Spleen (tissue), 13 donors: ENCODE measurements at places on chromosomes 13 and 19.

DNA sequence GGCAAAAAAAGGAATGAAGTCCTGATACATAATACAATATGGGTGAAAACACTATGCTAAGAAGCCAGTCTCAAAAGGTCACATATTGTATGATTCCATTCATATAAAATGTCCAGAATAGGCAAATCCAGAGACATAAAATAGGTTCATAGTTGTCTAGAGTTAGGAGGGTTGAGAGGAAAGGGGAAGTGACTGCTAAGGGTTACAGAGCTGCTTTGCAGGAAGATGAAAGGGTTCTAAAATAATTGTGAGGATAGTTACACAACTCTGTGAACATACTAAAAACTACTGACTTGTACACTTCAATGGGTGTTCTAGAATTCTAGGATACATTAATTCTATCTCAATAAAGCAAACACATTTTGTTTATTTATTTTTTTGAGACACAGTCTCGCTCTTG lies 25.7 kb downstream of the CAB39L start:
- DNase-seq, result no peak

- no peak for DNase-seq
Measured at GRCh38 chr19:55486971-55487923, 989 bp upstream of the SSC5D start.

DNA sequence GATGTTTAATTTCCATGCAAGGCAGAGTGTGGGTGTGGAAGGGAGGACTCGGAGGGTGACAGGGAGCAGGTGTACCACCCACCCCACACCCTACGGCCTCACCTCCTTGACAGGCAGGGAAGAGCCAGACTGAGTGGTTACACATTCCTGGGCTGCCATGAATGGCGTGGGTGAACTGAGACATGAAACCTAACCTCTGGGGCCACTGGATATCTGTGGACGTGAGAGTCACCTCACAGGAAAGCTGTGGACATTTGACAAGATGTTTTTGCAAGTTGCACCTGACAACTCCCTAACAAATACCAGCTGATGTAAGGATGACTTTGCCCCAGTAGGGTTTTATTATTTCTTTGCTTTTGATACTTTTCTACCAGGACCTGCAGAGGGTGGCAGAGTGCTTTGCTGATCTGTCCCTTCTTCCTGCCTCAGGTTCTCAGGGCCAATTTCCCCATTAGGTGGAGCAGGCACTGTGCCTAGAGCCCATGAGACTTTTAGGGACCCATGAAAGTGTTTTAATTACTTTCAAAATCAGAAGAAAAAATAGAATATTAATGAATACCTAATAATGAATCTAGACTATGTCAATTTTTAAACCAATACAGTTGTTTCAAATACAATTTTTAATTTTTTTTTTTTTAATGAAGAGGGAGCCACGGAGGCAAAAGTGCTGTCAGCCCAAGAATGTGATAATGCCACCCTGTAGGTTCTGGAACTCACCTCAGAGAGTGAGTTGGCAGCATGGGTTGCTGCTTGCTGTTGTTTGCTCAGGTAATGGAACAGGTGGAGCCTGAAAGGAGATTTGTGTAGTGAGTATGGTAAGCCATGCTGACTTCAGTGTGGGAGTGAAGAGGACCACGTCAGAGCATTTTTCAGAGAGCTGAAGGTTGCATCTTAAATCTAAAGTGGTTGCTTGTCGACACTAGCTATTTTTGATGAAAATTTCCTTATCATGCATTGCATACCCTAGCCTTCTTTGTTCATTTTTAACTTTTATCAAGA lies 58.0 kb upstream of the CYSLTR2 start:
- no peak for DNase-seq

DNA sequence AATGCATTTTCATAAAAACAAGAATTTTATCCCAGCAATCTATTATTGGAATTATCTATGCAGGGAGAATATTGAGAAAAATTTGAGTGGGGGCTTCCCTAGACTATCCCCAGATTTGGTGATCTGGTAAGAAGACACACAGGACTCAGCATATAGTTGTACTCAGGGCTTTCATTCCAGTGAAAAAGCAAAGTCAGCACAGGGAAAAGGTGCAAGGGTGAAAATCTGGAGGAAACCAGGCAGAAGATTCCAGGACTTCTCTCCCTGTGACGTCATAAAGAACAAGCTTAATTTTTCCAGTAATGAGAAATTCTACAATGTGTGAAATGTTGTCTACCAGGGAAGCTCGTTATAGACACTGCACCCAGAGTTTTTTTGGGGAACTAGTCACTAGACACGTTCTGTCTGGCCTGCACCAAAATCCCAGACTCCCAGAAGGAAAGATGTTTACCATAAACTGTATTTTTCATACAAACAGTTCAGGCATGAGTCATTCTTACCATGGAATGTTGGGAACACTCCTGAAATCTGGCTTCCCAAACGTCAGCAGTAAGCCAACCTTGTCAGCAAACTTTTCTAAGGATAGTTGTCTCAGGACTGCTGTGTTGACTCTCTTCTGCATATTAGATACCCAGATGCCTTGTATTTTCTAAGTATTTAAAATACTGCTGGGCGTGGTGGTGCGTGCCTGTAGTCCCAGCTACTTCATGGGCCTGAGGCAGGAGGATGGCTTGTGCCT lies 107.4 kb downstream of the DNAJC3 start:
- DNase-seq, result no peak

- no peak for DNase-seq
Measured at GRCh38 chr19:1774989-1775772, 21.9 kb downstream of the ONECUT3 start.

DNA sequence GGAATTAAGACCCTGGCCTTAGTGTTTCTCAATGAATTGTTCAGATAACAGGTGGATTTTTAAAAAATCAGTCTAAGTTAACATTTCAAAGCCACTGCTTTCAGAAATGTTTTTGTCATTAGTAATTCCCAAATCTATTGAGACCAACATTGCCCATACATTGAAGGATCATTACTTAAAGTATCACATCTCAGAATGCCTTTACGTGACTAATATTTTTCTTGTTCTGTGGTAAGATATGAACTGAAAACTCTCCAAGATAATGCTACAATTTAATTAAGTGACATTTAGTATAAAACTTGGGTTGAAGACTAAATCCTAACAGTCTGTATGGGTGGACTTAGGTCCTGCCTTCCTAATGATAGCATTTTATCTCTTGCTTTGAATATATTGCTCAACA lies 59.4 kb upstream of the POSTN start:
- DNase-seq, result no peak

DNA sequence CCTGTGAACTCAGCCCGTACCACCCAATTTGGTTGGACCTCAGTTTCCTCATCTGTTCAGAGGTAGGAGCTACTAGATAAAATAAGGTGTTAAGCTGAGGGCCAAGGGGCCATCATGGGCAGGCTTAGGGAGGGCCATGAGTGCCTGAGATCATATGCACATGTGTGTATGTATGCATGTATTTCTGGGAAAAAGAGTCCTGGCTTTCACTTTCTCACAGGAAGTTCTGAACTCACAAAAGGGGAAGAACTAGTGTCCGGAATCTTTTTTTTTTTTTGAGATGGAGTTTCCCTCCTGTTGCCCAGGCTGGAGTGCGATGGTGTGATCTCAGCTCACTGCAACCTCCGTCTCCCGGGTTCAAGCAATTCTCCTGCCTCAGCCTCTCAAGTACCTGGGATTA lies 18.9 kb downstream of the TGFB1 start:
- no peak for DNase-seq

- DNase-seq, result peak; percentile 74
Measured at GRCh38 chr19:21463449-21464105, 41.8 kb upstream of the ZNF429 start.

- no peak for DNase-seq
Measured at GRCh38 chr19:3684054-3684816, 16.0 kb downstream of the PIP5K1C start.

- DNase-seq, result no peak
Measured at GRCh38 chr13:101552286-101552685, 99.8 kb downstream of the ITGBL1 start.

GRCh38 chr19:12400633-12401502 lies at the start of gene ZNF799:
Gene ZNF799 (minus strand): TSS chr19:12401271. CDS start chr19:12401070, 201 bp downstream.
- peak; percentile 98 for DNase-seq

DNA sequence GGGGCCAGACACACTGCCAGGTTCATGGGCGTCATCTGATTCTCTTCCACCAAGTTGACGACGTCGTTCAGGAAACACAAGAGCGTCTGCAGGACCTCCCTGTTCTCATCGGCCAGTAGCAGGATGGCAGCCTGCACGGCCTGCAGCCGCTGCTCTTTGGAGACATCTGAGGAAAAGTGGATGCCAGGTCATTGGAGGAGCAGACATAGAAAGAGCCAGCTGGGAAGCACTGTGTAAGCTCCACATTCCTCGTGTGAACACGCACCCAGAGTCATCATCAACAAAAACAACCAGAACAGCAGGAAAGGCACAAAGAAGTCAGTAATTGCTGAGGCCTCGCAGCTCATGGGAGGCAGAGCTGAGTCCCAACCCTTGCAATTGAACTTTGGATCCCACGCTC lies 96.5 kb downstream of the KL start:
- no peak for DNase-seq

- DNase-seq, result no peak
Measured at GRCh38 chr13:48545608-48546007, 12.7 kb upstream of the RCBTB2 start.

DNA sequence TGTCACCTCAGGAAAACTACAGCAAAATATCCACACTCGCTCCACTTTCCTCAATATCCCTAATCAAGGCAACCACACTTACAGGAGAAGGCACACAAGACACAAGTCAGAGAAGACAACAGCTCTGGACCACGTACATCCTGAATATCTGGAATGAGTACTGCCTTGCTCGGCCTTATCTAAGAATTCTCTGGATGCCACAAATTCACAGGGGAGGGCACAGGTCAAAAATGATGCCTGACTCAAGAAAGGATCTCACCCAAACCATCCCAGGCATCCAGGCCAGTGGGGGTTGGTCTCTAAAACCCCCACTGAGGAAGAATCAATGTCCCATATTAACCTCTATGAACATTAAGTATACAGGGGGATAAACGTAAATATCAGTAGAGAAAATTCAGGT lies 29.9 kb downstream of the ATP7B start:
- DNase-seq, result no peak
